ENCODE measurements at places on chromosomes 5 and 9.

GRCh38 chr5:90955001-90955635 is 396.5 kb downstream of the ADGRV1 start:
- no peak for DNase-seq

DNA sequence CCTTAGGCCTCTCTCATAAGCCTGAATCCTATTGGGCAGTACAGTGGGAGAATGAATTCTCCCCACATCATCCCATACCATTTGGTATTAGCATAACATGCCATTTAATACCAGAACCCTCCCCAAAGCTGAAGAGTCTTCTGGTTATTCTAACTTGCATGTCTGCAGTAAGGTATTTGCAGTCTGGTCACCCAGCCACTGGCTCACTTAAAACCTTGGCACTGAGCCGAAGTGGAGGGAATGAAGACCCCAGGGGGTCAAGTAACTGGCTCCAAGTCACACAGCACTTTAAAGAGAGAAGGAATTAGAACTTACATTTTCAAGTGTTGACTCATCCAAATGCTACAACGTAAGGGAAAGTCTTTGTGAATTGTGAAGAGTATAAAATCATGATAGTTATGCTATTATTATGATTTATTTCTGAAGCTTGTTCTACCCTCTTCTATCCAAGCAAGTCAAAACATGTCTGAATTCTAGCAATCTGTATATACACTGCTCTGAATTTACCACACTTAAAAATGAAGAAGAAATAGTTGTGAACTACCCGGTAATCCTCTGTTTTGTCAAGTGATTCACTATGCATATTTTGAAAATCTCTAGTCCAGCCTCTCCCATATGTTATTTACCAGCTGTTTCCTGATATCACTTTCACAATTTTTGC is 28.5 kb downstream of the GLRA1 start:
- peak; percentile 86 for DNase-seq

GRCh38 chr5:89899559-89899958 is 510.0 kb downstream of the CETN3 start:
- no peak for DNase-seq

DNA sequence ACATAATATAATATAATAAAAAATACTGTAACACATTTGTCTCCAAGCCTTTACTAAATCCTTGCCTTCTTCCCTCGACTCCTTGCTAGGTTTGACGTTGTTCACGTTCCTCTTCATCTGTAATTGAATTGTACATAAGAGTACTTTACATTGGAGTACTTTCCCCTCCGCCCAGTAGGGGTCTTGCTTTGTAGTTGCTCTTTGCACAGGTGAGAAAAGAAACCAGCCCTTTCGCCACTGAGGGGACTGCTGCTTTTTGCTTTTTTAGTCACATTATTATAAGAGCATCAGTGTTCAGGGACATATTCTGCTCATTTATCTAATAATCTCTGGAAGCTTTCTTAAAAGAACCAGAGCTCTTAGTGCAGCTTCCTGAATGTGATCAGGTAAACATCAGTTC is 115.0 kb downstream of the CETN3 start:
- no peak for DNase-seq

- no peak for DNase-seq
These were observed 62.5 kb downstream of the MVB12B start for GRCh38 chr9:126388964-126389708.

DNA sequence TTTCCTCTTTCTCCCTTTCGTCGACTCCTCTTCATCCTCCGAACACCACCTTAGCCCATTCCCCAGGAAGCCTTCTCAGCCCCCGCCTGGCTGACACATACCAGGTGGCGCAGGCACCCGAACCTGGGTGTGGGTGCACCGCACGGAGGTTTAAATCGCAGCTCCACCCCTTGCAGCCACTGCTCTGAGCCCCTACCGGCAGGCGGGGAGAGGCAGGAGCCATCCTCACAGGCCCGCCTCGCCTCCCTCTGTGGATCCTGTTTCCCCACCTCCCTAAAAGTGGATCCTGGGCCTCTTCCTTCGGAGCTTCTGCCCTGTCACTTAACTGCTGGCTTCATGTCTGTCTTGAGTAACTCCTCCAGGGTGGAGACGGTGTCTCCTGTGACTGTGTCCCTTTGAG is 110.7 kb downstream of the OLFM1 start:
- DNase-seq = no peak

GRCh38 chr9:18785604-18786003 is 247.4 kb downstream of the SAXO1 start:
- DNase-seq = no peak

All from renal cortical epithelial cell (primary cell).